Breast epithelium (tissue), 4 donors: ENCODE measurements at places on chromosomes 4 and X. TPM values are rescaled to one million over a fixed set of nuclear protein-coding genes. Genes with fewer than 3 reads are reported as not detected.

DNA sequence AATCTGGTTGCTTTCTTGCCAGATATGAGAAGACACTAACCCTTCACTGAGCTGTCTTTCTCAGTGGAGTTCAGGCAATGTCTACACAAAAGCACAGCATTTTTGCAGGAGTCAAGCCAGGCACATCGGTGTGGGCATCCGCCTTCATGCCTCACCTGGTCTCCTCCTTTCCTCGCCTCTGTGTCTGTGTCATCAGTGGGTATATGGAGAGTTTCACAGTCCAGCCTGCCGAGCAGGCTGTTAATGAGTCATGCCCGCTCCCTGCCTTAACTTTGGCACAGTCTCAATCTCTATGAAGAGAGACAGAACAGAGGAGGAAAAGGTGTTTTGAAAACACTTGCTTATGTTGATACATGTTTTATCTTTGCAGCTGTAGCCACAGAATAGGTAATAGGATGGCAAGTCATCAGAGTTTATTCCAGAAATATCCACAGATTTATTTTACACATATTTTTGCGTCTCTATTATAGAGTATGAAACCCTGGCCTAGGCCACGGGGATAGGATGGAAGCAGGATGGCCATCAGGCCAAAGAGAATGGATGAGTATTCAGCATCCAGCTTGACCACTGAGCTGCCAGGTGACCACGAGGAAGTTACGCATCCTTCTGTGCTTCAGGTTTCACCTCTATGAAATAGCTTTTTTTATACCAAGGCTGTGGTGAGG lies 32.8 kb upstream of the MAML3 start:
- DNase-seq: peak; percentile 48

DNA sequence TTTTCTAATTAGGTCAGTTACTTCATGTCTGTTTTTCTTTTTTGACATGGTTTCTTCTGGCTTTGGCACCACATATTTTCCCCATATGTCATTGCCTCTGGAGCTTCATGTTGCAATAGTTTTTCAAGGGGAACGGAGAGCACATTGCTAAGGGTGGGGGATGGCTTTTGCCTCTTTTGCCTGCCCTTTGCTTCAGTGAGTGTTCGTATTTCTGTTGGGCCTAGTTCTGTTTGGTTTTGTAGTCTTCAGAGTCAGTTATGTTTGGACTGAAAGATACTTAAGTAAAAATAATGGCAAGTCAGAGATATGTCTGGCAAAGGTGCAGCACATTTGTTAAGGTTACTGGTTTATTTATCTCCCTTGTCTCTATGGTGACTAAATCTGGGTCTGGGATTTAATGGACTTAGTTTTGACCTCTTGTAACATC lies 29.1 kb downstream of the FHL1 start:
- DNase-seq: no peak

- DNase-seq: no peak
These were observed 361.6 kb upstream of the SPOCK3 start for GRCh38 chr4:167595898-167596297.

Gene TLR7
- total RNA-seq: 1.3 TPM

- no peak for DNase-seq
These were observed 86.6 kb downstream of the DDIT4L start for GRCh38 chr4:100103671-100104070.

DNA sequence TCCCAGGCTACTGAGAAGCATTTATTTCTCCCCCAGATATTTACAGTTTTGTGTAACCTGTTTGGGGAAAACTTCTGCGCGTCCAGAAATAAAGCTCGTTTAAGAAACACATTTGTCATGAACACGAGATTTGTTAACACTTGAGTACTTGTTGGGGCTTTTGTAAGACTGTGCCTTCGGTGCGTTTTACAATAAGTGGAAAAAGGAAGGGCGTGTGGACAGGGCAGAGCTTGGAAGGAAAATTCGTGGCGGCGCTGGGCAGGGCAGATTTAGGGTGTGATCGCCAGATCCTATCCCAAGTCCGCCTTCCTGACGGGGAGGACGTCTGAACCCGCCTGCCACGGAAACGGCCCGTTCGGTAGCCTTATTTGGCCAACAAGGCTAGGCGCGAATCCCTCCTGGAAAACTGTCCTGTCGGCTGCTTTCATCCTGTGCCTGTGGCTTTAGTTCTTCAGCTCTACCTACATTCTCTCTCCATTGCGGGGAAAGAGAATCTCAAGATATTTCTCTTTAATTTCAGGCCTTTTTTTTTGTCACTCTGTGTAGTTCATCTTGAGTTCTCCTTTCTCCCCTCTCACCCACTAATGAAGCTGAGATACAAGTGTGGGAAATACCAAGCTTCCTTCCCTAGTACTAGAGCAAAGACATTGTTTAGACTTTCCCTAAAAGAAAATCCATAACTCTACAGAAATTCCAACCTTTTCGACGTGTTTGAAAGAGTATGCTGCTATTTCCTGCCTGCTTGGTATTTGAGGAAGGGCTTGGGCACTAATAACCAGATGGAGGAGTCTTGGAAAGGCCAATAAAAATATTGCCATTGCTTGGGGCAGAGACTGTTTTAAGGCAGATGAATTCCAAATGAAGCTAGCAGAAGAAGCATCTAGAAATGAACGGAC lies 982 bp downstream of the PDLIM5 start:
- peak; percentile 88 for DNase-seq
